ENCODE measurements at places on chromosomes 7 and 10.

DNA sequence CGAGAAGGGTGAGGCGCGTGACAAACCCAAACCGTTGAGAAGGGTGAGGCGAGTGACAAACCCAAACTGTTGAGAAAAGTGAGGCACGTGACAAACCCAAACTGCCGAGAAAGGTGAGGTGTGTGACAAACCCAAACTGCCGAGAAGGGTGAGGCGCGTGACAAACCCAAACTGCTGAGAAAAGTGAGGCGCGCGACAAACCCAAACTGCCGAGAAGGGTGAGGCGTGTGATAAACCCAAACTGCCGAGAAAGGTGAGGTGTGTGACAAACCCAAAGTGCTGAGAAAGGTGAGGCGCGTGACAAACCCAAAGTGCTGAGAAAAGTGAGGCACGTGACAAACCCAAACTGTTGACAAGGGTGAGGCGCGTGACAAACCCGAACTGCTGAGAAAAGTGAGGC, 25.0 kb downstream of the ESYT2 start:
- DNase-seq: no peak

DNA sequence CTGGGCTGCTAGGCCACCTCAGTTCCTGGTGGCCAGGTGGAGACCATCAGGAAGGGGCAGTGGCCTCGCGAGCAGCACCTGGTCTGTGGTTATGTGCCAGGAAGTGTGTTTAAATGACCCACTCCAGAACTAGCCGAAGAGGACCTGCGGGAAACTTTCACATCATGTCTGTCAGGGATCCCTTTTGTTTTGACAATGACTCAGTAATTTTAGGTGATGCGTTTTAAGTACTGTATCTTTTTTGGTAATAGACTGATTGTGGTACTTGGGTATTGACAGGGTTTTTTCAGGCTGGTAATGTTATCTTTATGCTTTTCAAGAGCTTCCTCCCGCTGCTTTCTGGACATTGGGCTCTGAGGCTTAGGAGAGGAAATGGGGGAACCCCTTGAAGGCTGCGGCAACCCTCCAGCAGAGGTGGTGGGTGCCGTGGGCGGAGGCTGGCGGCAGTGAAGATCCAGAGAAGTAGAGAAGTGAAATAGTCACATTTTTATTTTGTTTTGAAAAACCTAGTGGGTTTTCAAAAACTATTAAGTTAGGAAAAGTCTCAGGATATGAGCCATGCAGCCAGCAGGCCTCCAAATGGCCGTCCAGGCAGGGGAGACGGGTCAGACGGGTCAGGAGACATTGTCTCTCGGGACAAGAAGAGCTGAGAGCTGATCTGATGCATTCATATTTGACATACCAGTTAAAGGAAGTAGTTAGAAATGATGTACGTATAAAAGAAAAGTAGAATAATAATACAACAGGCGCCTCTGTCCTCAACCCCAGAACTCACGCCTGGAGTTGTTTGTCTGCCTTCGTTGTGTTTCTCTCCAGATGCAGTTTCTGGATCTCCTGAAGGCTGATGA, 27.7 kb downstream of the PPP2R2D start:
- DNase-seq: no peak

DNA sequence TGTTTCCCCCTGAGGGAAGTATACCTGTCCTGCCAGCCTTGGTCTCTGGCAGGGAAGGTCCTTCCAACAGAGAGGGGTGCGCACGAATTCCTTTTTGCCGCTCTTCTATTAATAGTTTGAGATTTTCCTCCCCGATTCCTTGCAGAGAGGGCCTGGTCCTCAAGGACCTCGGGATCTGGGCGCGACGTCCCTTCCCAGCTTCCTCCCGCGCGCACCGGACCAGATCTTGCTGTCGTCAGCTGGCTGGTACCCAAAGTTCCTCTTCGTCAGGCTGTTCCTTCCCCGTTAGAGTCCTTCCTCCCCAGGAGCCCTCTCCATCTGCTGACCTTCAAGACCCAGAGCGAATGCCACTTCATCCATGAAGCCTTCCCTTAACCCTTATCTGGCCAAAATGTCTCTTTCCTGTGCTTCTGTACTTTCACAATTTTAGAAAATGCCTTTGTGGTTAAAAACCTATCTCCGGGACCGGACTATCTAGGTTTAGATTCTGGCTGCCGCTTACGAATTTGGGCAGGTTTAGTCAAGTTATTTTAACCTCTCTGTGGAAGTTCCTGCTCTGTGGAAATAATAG, 851 bp upstream of the GOT1 start:
- DNase-seq: no peak

- DNase-seq: no peak
Observed at GRCh38 chr10:112775892-112776674, 174.0 kb upstream of the TCF7L2 start.

DNA sequence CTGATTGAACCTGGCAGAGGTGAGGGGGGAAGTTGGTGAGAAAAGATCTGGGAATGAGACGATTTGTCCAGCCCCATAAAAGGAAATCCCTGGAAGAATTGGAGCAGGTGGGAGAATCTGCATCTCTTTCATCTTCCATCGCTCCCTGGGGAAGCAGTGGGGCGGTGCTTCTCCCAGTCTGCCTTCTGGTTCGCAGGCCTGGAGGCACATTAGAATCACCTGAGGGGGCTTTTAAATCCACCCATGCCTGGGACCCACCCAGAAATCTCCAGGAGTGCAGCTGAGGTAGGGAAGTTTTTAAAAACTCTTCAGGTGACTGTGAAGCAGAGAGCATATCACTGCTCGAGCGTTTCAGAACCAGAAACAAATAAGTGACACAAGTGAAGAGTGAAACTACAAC, 26.7 kb upstream of the SYPL1 start:
- no peak for DNase-seq

- no peak for DNase-seq
Observed at GRCh38 chr7:55127622-55128081, 108.8 kb downstream of the EGFR start.

- DNase-seq: no peak
Observed at GRCh38 chr7:90212149-90212495, 582 bp downstream of the STEAP2 start.

DNA sequence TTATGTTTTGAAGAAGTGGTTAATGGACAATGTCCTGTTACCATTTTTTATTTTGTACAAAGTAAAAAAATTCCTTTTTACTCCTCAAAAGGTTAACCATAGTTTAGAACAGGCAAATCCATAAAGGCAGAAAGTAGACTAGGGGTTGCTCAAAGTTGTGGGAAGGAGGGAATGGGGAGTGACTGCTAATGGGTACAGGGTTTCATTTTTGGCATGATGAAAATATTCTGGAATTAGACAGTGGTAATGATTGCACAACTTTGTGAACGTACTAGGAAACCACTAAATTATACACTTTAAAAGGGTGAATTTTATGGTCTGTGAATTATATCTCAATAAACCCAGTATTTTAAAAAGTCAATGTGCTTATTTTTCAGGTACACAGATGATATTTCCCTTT, 35.4 kb upstream of the CDK14 start:
- DNase-seq: peak; percentile 52

- no peak for DNase-seq
Observed at GRCh38 chr7:99083733-99084132, 60.2 kb downstream of the SMURF1 start.

DNA sequence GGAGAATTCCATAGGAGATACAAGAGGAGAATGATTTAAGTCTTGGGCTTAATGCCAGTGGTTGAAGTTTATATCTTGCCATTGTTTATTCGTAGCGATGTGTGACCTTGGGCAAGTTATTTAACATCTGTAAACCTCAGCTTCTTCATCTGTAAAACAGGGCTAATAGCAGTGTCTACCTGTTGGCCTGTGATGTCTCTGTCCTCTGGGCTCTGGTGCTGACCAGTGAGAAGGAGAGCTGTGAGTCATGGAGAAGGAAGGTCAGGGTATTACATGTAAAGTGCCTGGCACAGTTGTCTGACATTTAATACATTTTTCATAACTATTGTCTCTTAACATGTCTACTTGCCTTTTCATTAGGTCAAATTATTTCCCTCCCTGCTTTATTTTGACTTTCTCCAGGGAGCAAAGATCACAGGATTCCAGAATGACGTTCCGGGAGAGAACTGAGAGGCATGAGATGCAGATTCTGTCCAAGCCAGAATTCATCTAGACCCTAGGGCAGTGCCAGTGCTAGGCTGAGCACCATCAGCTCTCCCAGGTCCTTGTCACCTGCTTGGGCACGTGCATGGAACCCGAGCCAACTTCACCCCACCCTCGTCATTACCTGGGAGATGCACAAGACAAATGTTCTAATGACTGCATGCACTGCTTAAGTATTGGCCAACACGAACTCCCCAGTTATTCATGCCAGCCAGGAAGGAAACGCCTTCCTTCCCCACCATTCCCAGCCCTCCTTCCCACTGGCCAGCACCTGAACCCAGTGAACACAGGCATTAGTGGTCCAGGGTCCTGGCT, 187.9 kb downstream of the DPY19L1 start:
- DNase-seq: no peak

DNA sequence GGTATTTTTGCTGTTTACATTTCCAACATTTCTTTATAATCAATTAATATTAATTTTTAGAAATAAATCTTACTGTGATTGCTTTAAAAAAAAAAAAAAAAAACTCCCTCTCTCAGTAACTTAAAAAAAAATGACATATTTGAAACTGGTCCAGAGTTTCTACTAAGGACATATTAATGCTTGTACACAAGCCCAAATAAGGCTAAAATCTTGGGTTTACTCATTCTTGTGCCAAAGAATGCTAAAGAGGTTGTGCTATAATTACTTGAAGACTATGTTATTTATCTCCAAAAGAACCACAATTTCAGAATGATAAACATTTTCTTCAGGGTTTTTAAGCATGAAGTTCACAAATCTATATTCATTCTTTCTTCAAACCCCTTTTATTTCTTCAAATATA, 39.4 kb upstream of the PHF14 start:
- peak; percentile 48 for DNase-seq

DNA sequence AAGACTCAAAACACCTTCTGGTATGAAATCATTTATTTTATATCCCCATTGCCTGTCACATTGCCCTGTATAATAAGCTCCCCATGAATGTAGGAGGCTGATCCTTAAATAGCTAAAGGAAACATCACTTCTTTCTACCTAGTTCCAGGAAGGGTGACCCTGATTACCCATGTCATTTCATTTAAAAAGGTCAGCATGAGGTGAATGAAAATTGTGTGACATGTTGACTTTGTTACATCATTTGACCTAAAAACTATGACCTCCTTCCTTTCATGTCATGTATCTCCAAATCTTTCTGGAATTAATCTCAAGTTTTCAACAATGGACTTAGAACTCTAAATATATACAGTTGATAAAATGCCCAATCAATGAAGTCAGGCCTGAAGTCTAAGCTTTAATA, 161.5 kb downstream of the AHR start:
- DNase-seq: no peak

GRCh38 chr10:117535298-117536071, 7.1 kb upstream of the EMX2 start:
- no peak for DNase-seq

DNA sequence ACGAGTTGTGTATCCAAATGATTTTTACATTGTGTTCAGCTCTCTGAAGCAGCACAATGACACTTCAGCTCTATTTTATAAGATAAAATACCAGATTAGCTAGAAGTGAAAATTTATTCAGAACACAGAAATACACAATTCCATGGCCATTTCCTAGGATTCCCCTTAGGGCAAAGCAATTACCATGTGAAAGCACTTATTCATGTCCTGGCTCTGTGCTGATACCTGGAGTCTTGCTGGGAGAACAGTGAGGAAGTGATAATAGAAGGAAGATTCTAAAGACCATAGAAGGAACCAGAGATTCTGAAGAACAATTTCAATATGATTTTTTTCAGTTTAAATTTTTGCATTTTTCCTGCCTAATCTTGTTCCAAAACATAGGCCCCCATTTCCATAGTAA, 657.4 kb upstream of the ZWINT start:
- no peak for DNase-seq

DNA sequence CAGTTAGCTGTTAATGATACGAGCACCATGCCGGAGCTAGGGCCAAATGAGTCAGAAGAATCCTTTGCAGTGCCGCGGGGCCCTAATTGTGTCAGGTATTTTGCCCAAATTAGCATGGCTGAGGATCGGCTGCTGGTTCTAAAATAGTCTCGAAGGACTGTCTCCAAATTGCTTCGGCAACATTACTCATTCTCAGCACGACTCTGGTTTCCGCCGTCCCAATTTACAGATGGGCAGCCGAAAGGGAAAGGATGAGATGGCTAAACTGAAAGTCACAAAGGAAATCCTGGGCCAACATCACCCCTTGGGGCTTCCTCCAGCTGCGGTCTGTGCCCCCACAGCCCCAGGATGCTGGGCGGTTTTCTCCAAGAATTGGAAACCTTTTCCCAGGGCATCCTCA, 351.4 kb downstream of the PAXIP1 start:
- no peak for DNase-seq

DNA sequence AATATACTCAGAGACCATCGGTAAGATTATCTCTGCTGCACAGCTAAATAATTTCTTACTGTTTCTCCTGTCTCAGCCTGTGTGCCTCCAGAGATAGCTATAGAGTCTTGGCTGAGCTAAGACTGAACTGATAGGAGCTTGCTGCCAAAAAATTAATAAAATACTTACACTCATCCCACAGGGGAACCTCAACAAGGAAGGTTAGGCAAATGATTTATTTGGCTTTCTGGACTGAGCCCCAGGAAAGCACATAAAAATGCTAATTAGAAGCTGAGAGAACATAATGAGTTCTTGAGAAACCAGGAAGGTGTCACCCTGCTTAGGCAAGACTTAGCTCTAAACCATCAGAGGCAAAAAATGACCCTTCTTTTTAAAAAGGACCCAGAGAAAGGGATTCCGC, 534.5 kb downstream of the TNS3 start:
- DNase-seq: no peak

GRCh38 chr7:150901160-150902035, 49.1 kb downstream of the AOC1 start:
- no peak for DNase-seq

- no peak for DNase-seq
Observed at GRCh38 chr7:142668495-142668894, 80.8 kb upstream of the PRSS1 start.

DNA sequence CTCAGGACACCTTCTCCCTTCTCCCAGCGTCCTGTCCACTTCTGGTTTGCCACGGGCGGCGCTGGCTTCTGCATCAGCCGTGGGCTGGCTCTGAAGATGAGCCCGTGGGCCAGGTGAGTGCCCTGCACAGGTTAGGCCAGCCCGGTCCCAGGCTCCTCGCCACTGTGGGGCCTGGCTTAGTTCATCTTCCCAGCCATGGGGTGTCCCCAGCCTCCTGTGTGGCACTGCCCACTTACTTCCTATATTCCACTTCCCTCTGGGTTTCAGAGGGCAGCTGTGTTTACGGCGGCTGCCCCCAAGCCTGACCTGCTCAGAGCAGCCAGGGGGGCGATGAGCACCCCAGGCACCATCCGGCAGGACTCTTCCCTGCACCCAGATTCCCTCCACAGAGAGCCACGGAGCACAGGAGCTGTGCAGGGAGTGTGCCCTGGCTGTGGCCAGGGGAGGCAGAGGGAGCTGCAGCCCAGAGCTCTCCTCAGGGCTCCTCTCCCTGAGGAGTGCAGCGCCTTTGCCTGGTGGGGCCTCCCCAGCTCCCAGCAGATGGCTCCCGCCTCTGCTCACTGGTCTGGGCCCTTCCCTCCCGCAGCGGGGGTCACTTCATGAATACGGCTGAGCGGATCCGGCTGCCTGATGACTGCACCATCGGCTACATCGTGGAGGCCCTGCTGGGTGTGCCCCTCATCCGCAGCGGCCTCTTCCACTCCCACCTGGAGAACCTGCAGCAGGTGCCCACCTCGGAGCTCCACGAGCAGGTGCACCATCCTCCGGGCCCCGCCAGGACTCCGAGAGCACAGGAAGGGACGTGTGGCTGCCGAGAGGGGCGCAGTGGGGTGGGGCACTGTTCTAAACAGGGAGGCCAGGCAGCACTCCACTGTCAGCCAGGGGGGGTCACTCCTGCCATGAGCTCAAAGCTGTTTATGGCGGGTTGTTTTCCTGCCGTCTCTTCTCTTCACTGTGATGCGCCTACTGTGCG, 6.4 kb downstream of the LFNG start:
- DNase-seq: no peak
